ENCODE measurements at places on chromosomes 13 and 19. TPM values are rescaled to one million over a fixed set of nuclear protein-coding genes. Genes with fewer than 3 reads are reported as not detected.

DNA sequence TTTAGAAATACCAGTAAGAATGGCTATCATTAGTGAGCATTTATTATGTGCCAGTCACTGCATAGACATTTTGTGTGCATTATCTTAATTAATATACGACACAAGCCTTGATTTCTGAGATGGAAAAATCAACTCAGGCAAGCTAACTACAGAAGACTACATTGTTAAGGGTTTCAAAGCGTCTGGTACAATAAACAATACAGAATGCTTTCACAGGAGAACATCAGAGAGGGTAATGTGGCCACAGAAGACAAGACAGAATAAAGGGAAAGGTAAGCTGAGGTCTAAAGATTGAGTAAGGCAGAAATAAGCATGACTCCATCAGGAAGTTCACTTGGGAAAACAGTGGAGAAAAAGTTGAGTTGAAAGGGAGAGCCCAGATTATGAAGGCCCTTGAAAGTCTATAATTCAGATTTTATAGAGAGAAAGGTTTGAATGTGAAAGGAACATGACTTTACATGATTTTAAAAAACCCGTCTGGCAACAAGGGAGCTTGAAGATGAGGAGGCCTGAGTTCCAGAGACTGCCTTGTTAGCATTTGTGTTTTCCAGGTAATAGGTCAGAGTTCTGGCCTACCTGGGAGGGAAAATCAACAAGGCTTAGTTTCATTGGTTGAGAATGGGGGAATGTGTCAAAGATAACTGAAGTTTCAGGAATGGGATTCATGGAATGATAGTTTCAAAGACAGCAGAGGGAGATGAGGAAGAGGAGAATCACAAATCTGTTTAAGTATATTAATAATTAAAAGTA lies 1.8 kb upstream of the MBNL2 start:
- H3K27ac ChIP-seq: no peak overlapping the region
- no peak overlapping the region for H3K4me3 ChIP-seq
- no peaks in the 10 kb centered on the region for H3K27me3 ChIP-seq
- no peak for DNase-seq

- H3K4me3 ChIP-seq: no peak overlapping the region
- H3K4me1 ChIP-seq: peaks cover 2% of the 10 kb centered on the region
- no peak overlapping the region for H3K27ac ChIP-seq
Observed at GRCh38 chr13:45051315-45051714, 62.0 kb downstream of the GPALPP1 start.

CD79A gene
- 2.6 TPM for total RNA-seq

CALR gene
- total RNA-seq: 479 TPM

Data from lung (tissue), 17 donors.